Right renal cortex interstitium (tissue), 3 donors: ENCODE measurements at places on chromosomes 13 and 19. TPM values are rescaled to one million over a fixed set of nuclear protein-coding genes. Genes with fewer than 3 reads are reported as not detected.

The KIRREL2 gene
- 10.4 TPM for polyA plus RNA-seq

The ZNF567 gene
- polyA plus RNA-seq, result 15.3 TPM

GRCh38 chr19:32122258-32122657 is 223.2 kb upstream of the ZNF507 start:
- DNase-seq, result no peak

- no peak for DNase-seq
Measured at GRCh38 chr13:27355894-27356293, 68.5 kb upstream of the GTF3A start.

- DNase-seq, result no peak
Measured at GRCh38 chr19:43534305-43534815, 1.4 kb downstream of the ZNF575 start.
